ENCODE measurements at places on chromosomes 3 and 15.

DNA sequence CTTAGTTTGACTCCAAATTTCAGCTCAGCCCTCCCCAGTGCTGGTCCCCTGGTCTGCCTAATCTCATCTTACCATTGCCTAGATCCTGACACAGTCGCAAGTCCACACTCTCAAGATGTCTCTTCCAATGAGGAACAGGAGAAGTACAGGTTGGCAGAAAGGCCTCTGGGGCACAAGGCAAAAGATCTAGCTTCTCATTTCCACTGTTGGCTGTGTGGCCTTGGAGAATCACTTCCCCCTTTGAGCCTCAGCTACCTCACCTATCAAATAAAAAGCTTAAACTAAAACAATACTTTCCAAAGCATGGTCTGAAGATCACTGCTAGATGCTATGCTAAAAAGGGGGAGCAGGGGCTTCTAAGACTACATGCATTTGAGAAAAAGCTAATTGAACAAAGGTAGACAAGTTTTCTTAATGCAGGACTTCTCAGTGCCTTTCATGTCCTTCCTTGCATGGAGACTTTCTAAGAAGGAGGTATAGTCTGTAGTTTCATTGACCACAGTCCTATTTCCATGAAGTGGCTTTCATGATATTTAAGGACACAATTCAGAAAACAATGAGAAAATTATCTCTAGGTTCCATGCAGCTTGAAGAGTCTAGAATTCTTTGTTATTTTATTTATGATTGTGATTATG is 118.0 kb upstream of the RAD18 start:
- DNase-seq, result no peak

DNA sequence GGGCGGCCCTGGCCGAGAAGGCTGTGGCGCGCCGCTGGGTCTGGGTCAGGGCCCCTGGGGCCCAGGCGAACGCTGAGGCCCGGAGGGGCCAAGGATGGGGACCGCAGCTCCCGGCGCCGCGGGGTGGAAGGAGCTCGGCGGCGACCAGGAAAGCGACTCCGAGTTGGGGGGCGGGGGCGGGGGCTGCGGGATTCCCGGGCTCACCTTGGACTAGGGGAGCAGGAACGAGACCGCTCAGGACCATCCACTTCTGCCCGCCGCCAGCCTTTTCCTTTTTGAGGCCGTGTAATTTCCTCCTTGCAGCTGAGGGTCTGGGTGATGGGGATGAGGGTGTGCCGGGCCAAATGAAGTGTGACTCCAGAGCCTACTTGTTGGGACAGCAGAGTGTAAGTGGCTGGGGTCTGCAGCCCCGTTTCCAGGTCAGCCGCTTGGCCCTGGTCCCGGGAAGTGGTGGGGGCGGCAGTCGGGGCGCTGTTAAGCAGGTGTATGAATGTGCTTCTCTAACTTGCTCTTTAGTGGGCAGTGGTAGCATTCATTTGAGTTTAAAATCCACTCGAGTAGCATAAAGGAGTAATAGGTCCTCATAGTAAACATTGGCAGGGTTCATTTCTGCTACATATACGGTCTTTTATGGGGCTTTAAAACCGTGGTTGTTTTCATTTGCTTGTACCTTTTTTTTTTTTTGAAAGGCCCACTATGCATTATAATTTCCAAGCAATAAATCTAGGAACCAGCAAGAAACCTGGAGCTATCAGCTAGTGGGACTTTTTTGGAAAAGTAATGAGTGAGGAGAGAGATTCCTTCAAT is 717 bp downstream of the PXK start:
- peak; percentile 55 for DNase-seq

DNA sequence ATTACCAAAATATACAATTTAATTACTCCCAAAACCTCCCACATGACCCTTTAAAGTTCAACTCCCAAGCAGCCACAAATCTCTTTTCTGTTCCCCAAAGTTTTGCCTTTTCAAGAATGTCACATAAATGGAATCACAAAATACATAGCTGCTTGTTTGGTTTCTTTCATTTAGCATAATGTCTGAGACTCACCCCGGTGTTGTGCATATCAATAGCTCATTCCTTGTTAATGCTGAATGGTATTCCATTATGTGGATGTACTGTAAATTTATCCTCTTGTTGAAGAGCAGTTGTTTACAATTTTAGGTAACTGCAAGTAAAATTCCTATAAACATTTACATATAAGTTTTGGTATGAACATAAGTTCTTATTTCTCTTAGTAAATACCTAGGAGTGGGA is 15.5 kb downstream of the NAA50 start:
- no peak for DNase-seq

DNA sequence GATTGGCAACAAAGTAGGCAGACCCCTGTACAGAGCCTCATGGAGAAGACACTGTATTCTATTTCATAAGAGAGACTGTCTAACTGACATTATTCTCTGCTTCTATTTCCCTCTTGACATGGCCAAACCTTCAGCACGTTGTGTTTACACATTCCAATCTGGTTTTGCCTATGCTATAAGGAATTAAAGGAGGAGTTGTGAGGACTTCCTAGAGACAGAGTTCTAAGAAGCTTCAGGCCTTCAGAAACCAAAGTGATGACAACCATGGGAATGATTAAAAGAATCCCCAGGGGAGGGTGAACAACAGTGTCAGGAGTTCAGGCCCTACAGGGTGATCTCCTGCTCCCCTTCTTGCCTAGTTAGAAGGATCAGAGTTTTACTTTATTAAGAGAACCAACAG is 44.9 kb upstream of the CAPN7 start:
- no peak for DNase-seq

DNA sequence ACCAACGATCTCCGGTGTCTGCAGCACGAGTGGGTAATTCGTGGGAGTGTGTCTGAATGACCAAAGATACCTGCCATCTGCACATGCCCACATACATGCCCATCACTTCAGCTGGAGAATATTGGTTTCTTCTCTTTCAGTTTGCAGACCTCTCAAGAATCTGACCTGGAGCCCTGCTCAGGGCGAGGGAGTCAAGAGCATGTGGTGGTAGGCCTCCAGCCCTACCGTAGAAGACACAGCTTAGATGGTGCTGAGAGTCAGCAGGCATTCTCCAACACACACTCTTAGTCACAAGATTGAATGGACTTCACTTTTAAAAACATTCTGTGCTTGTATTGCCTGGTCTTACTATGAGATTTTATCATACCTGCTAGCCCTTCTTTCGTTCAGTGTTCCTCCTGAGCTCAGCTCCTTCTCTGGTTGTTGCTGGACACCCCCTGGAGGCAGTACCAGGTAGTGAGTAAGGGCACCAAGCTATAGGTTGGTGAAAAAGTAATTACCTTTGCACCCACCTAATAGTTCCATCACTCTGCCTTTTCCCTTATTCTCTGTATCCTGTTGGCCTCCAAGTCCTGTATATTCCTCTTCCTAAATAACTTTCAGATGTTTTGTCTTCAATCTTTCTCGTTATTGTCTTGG is 252.0 kb downstream of the CACNA2D3 start:
- peak; percentile 47 for DNase-seq

- no peak for DNase-seq
These were observed 93.3 kb downstream of the TRIM42 start for GRCh38 chr3:140770977-140771667.

DNA sequence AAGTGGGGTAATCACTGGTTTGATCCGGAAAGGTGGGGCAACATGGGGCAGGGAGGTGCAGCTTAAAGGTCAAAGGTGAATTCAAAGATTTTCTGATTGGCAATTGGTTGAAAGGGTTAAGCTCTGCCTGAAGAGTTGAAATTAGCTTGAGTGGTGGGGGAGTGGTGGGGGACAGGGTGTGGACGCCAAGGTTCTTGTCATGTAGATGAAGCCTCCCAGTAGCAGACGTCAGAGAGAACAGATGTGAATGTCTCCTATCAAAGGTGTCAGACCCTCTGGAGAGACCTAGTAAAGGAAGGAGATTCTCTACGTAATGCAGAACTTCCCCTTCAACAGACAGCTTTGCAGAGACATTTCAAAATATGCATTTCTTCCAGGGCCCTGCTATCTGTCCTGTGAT is 62.8 kb downstream of the ABCC5 start:
- no peak for DNase-seq

- no peak for DNase-seq
These were observed 60.5 kb downstream of the LPP start for GRCh38 chr3:188214442-188214841.

DNA sequence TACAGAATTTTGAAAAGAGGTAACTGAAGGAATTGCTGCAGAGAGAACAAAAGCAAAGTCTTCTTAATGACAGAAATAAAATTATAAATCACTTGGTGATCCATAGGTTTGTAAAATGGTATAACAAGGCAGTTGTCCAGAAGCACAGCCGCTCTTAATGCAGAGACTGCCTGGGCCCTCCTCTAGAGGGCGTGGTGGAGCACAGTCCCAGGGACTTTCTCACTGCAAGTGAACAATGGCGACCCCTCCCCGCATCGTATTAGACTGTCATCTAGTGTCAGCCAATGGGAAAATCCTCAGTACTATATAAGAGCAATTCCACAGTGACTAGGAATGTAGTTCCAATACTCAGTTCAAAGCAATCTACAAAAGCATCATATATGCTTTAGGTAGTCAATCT is 26.4 kb upstream of the ZBED2 start:
- peak; percentile 84 for DNase-seq

- no peak for DNase-seq
These were observed 3.1 kb upstream of the EPHB1 start for GRCh38 chr3:134791992-134792391.
